ENCODE measurements at places on chromosomes 5 and 9.

DNA sequence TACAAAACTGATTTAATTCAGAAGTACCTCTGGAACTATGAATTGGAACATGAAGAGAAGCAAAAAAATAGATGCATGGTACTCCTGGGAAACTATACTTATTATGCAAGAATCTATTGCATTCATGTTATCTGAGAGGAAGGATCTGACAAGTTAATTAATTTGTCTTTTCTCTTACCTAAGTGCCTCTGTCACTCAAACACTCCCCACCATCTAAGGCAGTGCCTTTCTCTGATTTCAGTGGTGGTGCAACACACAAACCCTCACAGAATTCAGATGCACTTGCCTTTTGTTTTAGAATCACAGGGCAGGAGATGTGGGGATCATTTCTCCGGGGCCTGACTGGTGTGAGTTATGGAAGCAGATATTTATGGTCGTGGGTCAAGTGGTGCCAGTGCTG, 52.5 kb upstream of the C9orf72 start:
- H3K27ac ChIP-seq: no peak overlapping the region
- no peaks in the 10 kb centered on the region for H3K27me3 ChIP-seq
- no peak for DNase-seq
- no peak overlapping the region for H3K4me3 ChIP-seq
- no peaks in the 10 kb centered on the region for H3K4me1 ChIP-seq

GRCh38 chr9:28105001-28105400, 531.7 kb upstream of the C9orf72 start:
- no peak for DNase-seq
- H3K27me3 ChIP-seq: no peaks in the 10 kb centered on the region
- H3K27ac ChIP-seq: no peak overlapping the region
- no peak overlapping the region for H3K4me3 ChIP-seq
- H3K36me3 ChIP-seq: no peaks in the 10 kb centered on the region

- no peak overlapping the region for H3K4me3 ChIP-seq
- H3K27me3 ChIP-seq: no peaks in the 10 kb centered on the region
- H3K27ac ChIP-seq: no peak overlapping the region
- peak; percentile 84 for DNase-seq
Observed at GRCh38 chr5:157431544-157432200, 28.3 kb upstream of the NIPAL4 start.

GRCh38 chr5:4537489-4537888, 602.6 kb upstream of the ADAMTS16 start:
- no peak for DNase-seq
- no peaks in the 10 kb centered on the region for H3K27me3 ChIP-seq
- no peaks in the 10 kb centered on the region for H3K36me3 ChIP-seq
- H3K4me3 ChIP-seq: no peak overlapping the region
- no peak overlapping the region for H3K27ac ChIP-seq
- H3K4me1 ChIP-seq: no peaks in the 10 kb centered on the region

DNA sequence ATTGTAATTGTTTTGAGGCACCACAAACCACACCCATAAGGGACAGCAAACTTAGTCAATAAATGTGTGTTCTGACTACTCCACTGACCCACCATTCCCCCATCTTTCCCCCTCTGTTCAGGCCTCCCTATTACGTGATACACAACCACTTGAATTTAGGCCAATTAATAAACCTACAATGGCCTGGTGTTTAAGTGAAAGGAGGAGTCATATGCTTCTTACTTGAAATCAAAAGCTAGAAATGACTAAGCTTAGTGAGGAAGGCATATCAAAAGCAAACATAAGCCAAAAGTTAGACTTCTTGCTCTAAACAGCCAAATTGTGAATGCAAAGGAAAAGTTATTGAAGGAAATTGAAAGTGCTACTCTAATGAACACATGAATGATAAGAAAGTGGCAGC, 14.6 kb downstream of the ZBTB43 start:
- H3K36me3 ChIP-seq: peaks cover 63% of the 10 kb centered on the region
- no peak overlapping the region for H3K27ac ChIP-seq
- H3K27me3 ChIP-seq: no peaks in the 10 kb centered on the region

DNA sequence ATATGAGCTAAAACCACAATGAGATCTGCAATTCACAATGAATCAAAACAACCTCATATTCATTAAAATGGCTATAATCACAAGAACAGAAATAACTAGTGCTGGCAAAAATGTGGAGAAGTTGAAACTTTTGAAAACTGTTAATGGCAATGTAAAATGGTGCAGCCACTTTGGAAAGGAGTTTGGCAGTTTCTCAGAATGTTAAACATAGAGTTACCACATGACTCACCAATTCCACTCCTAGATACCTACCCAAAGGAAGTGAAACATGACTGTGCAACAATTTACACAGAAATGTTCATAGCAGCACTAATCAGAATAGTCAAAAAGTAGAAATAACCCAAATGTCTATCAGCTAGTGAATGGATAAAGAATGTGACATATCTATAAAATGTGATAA, 862.2 kb downstream of the DTWD2 start:
- no peaks in the 10 kb centered on the region for H3K4me1 ChIP-seq
- no peak for DNase-seq
- no peaks in the 10 kb centered on the region for H3K27me3 ChIP-seq
- H3K36me3 ChIP-seq: no peaks in the 10 kb centered on the region
- H3K4me3 ChIP-seq: no peak overlapping the region

DNA sequence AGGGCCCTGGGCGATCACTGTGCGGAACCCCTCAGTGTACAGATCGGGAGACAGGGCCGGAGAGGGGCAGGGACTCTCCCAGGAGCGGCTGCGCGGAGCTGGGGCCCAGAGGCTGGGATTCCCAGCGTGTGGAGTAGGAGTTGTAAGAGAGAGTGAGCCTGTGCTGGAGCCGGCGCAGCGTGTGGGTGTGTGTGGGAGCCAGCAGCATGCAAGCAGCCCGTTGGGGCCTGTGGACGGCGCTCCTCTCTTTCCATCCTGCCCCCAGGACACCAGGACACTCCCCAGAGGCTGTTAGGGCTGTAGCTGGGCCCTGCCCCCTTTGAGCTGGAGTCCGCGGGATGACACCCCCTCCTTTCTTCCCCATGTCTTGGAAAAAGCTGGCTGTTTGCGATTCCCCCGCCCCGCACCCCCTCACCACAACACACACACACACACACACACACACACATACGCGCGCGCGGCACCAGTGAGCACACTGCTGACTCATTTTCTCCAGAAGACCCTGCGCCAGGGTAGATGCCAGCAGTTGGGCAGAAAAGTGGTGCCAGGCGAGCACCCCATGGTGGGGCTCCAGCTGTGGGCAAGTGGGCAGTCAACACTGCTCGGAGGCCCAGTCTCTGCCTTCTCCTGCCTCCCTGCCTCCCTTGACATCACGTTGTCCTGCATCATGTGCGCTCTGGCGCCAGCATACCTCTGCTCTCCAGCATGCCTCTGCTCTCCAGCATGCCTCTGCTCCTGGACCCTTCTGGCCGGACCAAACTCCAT, 1.5 kb downstream of the COL27A1 start:
- peaks cover 17% of the 10 kb centered on the region for H3K4me1 ChIP-seq
- no peak overlapping the region for H3K27ac ChIP-seq
- H3K27me3 ChIP-seq: peaks cover 8% of the 10 kb centered on the region
- no peak for DNase-seq
- no peak overlapping the region for H3K4me3 ChIP-seq
- no peaks in the 10 kb centered on the region for H3K36me3 ChIP-seq

DNA sequence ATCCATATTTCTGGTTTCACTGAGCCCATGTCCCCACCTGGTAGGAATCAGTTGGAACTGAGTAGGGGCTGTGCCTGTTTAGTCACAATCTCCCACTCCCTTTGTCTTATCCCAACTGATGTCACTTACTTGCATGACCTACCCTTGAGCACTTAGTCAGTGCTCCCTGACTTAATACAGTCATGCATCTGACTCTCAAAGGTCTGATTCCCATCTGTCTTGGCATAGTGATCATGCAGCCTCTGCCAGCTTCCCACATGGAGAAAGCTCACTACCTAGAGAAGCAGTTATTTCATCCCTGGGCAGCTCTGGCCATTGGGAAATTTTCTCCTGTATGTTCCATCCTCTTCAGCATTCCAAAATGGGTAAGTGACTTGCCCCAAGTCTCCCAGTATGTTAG, 24.8 kb downstream of the ABLIM3 start:
- peaks cover 6% of the 10 kb centered on the region for H3K27me3 ChIP-seq
- no peak overlapping the region for H3K4me3 ChIP-seq

GRCh38 chr5:81020478-81021167, 60.5 kb downstream of the RASGRF2 start:
- DNase-seq: no peak
- H3K4me3 ChIP-seq: no peak overlapping the region
- no peaks in the 10 kb centered on the region for H3K27me3 ChIP-seq
- no peaks in the 10 kb centered on the region for H3K36me3 ChIP-seq
- H3K4me1 ChIP-seq: peaks cover 6% of the 10 kb centered on the region
- H3K27ac ChIP-seq: no peak overlapping the region

DNA sequence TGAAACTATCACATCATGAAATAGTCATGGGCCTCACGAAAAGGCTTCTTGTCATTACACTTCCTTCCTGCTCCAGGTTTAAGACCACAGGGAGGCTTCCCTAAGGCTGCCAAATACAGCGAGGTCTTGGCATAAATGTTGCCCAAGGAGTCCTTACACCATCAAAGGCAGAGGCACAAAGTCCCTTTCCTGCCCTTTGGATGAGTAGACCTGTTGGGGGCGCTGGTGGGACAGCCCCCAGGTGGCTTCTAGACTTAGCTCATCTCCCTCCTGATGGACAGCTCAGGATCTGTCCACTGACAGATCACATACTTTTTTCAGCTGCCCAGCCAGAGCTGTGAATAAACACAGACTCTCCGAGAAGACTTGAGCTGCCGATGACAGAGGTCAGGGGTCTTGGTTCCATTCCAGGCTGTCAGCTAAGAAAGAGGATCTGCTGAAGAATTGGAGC, 15.5 kb upstream of the MEGF9 start:
- H3K36me3 ChIP-seq: no peaks in the 10 kb centered on the region
- no peaks in the 10 kb centered on the region for H3K27me3 ChIP-seq
- no peaks in the 10 kb centered on the region for H3K4me1 ChIP-seq
- no peak overlapping the region for H3K27ac ChIP-seq
- no peak overlapping the region for H3K4me3 ChIP-seq
- no peak for DNase-seq

- no peak overlapping the region for H3K4me3 ChIP-seq
- H3K4me1 ChIP-seq: no peaks in the 10 kb centered on the region
- no peak for DNase-seq
- H3K27ac ChIP-seq: no peak overlapping the region
- no peaks in the 10 kb centered on the region for H3K36me3 ChIP-seq
Observed at GRCh38 chr5:35971186-35971877, 19.9 kb downstream of the UGT3A1 start.

- H3K4me3 ChIP-seq: no peak overlapping the region
- DNase-seq: no peak
- no peak overlapping the region for H3K27ac ChIP-seq
- peaks cover 3% of the 10 kb centered on the region for H3K27me3 ChIP-seq
- H3K36me3 ChIP-seq: no peaks in the 10 kb centered on the region
Observed at GRCh38 chr9:89154651-89155336, 23.8 kb downstream of the SHC3 start.

GRCh38 chr9:123493627-123494026, 137.6 kb downstream of the CRB2 start:
- H3K36me3 ChIP-seq: no peaks in the 10 kb centered on the region
- no peaks in the 10 kb centered on the region for H3K27me3 ChIP-seq
- H3K4me1 ChIP-seq: no peaks in the 10 kb centered on the region
- H3K4me3 ChIP-seq: no peak overlapping the region
- DNase-seq: no peak
- no peak overlapping the region for H3K27ac ChIP-seq

GRCh38 chr9:91771027-91771426, 179.0 kb downstream of the ROR2 start:
- no peak overlapping the region for H3K27ac ChIP-seq
- no peak for DNase-seq
- no peaks in the 10 kb centered on the region for H3K4me1 ChIP-seq
- no peak overlapping the region for H3K4me3 ChIP-seq
